ENCODE measurements at places on chromosomes 16 and 17.
A peak's percentile ranks its signal among the peaks of the same experiment; 100 is the strongest.

- DNase-seq: no peak
These were observed 29.9 kb downstream of the WWOX start for GRCh38 chr16:78129349-78129748.

DNA sequence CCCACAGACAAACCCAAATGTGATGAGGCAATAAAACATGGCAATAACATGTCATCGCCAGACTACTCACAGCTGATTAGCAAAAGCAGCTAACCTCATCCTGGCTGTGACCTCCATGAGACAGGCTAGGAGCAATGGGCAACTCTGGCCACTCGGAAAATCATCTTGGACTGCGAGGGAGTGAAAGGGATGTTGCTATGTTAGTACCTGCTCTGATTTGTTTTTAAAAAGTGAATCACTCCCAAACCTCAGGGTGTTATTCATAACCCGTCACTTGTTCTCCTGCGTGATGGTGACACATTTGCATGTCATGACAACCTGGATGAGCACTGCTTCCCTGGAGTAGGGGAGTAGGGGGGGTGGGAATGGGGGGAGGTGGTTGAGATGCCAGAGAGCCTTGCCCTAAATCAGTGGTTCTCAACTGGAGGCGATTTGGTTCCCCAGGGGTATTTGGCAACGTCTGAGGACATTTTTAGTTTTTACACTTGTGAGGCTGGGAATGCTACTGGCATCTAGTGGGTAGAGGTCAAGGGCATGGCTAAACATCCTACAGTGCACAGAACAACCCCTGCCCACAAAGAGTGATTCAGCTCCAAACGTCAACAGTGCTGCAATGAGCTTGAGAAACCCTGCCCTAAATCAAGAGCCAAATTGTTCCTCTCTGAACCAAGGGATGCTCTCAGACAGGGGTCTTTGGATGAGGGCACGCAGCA is 241.7 kb downstream of the SOX9 start:
- no peak for DNase-seq

GRCh38 chr17:61482467-61482866 is 30.2 kb downstream of the TBX4 start:
- no peak for DNase-seq

GRCh38 chr17:15124264-15124595 is 140.9 kb downstream of the PMP22 start:
- DNase-seq: no peak

GRCh38 chr16:72834499-72834898 is 213.4 kb downstream of the ZFHX3 start:
- no peak for DNase-seq

DNA sequence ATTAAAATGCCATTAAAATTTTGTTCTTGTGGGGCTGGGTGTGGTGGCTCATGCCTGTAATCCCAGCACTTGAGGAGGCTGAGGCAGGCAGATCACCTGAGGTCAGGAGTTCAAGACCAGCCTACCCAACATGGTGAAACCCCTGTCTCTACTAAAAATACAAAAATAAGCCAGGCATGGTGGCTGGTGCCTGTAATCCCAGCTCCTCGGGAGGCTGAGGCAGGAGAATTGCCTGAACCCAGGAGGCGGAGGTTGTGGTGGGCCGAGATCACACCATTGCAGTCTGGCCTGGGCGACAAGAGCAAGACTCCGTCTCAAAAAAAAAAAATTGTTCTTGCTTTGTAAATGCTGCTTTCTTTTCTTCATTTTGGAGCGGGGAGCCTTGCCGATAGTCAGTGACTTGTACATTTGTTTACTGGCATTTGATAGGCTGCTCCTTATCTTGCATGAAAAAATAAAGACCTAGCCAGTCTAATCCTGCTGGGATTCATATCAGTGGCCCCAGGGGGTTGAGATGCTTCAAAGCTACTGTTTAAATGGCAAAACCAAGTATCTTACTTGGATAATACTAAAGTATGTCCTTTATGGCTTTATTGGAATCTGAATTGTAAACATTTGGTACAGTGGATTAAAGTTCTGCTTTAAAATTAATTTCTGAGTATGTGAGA is 3.3 kb upstream of the CLTC start:
- DNase-seq: no peak

DNA sequence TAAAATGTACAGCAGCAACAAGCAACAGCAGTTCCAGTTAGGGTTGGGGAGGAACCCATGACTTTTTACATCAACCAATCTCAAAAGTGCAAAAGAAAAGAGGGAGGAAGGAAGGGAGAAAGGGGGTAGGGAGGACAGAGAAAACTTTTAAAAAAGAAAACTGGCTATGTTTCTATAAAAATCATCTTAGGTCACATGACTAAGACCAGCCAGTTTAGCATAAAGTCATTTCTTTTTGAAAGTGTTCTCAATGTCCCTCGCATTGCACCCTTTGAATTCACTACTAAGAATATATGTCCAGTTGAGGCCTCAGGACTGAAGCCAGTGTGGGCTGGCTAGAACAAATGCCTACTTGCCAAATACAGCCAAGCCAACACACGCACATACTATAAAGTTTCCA is 28.9 kb downstream of the DCUN1D3 start:
- DNase-seq: no peak

- DNase-seq: peak; percentile 50
These were observed 82.1 kb downstream of the MSI2 start for GRCh38 chr17:57338257-57338914.

DNA sequence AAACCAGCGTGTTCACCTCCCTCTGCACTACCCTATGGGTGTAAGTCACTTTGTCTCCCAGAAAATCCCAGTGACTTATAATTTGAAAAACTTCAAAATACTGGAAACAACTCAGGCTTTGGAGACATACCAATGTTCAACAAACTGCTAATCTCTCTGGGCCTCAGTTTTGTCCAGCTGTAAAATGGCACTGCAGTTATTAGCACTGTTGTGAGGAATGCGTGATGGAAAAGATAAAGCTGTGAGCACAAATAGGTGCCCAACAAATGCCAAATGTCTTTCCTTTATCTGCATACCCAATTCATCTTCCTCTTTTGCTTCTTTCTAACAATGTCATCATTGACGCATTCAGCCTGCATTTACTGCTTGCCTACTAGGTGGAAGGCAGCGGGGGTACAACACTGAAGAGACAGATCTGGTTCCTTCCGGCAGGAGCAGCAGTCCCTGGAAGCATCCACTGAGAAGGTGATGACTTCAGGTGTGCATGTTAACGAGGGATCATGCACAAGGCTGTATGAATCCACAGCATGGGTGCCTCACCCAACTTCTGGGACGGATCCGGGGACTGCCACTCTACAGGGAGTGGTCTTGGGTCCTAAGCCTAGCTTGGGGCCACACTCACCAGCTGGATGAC is 63.4 kb downstream of the CYTH1 start:
- no peak for DNase-seq

Measured in CMK (cell line).